T-helper 2 cell (primary cell): ENCODE measurements at places on chromosomes 12 and 14.
A peak's percentile ranks its signal among the peaks of the same experiment; 100 is the strongest.

- DNase-seq = no peak
These were observed 106.4 kb downstream of the LMO3 start for GRCh38 chr12:16499611-16500010.

- no peak for DNase-seq
These were observed 237.3 kb upstream of the DAAM1 start for GRCh38 chr14:58951143-58951542.

GRCh38 chr12:101021911-101022388 is 188.1 kb downstream of the SLC5A8 start:
- DNase-seq = no peak

- DNase-seq = no peak
These were observed 23.2 kb downstream of the PXN start for GRCh38 chr12:120242275-120242799.

DNA sequence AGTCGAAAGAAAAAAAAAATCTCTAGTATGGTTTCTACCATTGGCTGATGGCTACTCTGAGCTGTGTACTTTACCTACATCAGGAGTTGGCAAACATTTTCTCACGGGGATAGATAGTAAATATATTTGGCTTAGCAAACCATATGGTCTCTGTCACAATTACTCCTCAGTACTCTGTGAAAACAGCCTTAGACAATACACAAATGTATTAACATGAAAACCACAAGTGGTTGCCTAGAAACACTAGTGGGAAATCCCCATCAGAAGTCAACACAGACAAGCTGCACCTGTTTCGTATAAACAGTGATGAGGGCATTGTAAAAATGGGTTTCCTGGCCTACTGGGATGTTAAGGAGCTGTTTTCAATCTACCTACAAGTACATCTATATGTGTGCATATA is 84.6 kb upstream of the NAV3 start:
- DNase-seq = no peak

DNA sequence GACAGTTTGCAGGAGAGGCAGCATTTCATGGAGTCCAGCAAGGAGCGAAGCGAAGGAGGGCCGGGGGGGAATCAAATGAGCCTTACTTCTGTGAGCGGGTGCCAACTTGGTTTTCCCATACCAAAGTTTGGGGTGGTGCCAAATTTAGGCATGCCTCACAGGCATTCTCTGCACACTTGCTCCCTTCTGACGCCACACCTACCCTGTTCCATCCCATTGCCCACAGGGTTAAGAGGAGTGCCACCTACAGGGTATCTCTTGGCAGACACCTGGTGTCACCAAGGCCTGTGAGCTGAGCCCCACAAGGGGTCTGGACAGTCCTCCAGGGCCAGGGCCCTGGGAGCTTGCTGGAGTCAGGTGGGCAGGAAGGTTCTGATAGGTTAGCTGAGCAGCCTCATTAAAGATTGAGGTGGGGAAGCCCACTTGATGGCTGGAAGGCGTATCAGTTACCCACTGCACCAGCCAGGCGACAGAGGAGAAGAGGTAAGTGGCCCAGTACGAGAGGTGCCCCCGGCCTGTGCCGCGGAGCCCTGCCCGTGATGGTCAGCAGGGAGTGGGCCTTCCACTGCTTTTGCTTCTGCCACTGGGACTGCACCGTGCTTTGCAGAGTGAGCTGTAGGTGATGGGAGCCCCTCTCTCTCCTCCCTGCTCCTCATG is 45.2 kb downstream of the DEGS2 start:
- no peak for DNase-seq

DNA sequence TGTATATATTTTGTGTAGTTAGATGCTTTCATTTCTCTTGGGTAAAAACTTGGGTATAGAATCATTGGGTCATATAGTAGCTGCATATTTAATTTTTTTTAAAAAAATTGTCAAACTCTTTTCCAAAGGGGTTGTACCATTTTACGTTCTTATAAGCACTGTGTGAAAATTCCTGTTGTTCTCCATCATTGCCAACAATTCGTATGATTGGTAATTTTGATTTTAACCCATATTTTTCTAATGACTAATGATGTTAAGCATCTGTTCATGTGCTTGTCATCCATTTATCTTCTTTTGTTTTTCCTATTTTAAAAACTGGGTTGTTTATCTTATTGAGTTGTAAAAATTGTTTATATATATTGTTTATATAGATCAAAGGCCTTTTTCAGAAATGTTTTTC is 77.4 kb downstream of the OTOGL start:
- no peak for DNase-seq

DNA sequence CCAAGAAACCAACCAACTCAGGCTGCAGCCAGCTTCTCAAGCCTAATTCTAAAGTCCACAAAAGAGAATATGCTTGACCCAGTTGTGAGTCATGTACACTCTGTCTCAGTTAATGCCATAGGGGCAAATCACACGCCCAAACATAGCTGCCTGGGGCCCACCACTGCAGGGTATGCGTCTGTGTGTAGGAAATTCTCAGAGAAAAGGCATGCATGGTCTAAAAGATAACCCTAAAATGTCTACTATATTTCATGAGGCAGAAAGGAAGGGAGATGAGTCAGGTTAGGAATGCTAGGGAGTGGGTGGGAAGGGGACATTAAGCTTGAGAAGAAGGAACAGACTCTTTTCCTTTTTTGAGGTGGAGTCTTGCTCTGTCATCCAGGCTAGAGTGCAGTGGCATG is 22.3 kb upstream of the SPTLC2 start:
- DNase-seq = no peak

DNA sequence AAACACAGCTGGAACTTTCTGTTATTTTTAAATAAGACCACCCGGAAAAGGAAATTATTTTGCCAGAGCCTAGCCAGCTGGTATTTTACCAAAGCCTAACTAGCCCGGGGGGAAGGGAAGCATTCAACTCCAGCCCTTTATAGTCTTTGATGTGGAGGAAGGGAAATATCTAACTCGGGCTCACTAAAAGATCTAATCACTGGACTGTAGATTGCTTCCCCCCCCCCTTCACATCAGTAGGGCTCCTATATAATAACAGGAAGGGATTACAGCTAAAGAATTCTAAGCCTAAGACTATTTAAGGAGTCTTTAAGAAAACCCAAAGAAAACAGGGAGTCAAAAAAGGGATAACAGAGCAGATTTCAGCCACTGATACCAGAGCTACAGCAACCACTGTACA is 431.1 kb downstream of the KCNH5 start:
- DNase-seq = no peak

- DNase-seq = no peak
These were observed 3.5 kb upstream of the FOXN3 start for GRCh38 chr14:89420502-89420901.

DNA sequence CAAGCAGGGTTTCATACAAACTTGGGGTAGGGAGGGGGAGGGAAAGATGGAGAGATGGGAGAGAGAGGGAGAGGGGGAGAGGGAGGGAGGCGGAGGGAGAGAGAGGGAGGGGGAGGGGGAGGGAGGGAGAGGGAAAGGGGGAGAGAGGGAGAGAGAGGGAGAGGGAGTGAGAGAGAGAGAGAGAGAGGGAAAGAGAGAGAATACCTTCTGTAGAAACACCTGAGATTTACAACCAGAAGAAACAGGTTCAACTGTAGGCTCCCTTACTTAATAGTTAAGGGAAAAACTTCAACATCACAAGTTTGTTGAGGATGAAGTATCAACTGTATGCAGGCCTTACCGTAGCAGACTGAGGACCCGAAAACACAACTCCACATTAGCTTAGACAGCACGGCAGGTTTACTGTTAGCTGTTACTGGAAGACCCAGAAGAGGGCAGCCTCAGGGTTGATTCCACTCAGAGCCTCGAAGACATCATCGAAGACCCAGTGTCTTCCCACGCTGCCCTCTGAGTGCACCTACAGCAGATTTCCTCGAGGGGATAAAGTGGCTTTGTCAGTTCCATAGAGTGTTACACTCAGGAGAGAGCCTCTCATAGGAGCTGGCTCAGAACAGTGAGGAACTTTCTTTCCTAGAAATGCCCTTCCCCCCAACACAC is 72.4 kb downstream of the NT5DC3 start:
- DNase-seq = no peak

DNA sequence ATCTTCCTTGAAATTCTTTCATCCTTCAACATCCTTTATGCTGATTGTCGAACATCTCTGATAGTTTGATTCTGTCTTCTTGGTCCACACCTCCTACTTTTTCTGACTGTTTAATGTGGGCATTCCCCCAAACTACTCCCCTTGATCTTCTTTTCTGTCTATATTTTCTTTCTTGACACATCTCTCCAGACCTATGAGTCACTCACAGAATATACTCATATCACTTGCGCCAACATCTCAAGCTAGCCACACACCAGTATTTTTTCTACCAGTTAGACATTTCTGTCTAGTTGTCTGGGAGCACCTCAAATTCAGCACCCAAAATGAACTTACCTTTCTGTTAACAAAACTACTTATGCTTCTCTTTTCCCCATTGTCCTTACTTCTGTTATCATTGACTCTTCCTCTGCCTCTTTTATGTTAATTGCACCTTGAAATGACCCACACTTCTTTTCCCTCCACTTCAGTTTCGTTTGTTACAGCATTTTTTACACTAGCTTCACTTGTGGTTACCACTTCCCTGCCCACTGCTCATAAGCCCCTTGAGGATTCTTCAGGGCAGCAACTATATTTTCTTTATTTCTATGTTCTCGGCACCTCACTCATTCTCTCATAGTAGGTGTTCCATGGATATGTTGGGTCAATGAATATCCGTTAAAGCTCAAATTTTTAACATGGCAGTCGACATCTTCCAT is 33.5 kb downstream of the TSHR start:
- no peak for DNase-seq

DNA sequence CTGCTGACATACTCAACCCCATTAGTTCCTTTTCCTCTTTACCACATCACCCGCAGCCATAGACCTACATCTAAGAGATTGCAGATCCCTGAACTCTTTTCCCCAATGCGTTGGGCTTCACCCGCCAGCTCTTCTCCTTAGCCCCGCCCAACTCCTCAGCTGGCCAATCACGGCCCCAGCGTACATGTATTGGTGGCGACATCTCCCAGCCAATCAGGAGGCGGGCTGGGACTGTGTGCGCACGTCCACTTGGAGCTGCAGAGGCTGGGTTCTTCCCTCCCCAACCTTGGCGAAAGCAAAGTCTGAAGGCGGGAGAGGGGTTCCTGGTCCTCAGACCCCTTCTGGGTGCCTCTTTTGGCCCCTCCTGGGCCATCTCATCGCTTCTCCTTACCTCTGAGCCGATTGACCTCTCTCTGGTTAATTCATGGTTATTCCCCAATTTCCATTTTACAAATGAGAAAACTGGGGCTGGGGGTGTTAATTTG is 11.0 kb downstream of the PDE1B start:
- DNase-seq = peak; percentile 88

GRCh38 chr12:132488127-132489077 is 1.5 kb upstream of the FBRSL1 start:
- DNase-seq = peak; percentile 77

GRCh38 chr14:93317210-93317874 is 15.5 kb downstream of the BTBD7 start:
- no peak for DNase-seq

DNA sequence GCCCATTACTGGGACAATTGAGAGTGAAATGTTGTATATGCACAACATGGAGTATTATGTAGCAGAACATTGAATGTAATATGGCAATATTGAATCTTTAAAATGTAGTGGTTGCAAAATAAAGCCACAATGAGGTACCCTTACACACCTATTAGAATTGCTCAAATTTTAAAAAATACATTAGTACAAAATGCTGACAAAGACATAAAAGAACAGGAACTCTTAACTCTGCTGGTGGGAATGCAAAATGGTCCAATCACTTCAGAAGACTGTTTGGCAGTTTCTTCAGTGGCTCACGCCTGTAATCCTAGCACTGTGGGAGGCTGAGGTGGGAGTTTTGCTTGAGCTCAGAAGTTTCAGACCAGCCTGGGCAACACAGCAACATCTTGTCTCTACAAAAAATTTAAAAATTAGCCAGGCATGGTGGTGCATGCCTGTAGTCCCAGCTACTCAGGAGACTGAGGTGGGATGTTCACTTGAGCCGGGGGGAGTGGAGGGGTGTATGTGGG is 6.8 kb upstream of the NAP1L1 start:
- DNase-seq = no peak

DNA sequence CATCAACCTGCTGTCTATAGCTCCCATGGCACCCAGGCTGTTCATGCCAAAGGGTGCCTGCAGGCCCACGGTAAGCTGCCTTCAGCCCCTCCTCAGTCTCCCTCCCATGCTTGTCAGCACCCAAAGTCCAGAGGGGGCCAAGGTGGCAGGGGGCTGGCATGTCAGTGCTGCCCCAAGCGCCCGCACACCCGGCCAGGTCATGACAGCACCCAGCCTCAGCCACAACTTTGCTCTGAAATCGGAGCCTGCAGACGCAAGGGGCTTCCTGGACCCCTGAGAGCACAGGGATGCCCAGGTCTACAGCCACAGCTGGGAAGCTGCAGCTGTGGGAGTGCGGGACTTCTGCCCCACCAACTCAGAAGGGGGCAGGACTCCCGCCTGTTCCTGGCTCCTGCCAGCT is 28.5 kb upstream of the PAPLN start:
- no peak for DNase-seq

GRCh38 chr12:81105687-81106086 is 27.8 kb downstream of the ACSS3 start:
- no peak for DNase-seq

GRCh38 chr12:6699989-6700645 is 498 bp downstream of the PIANP start:
- DNase-seq = no peak
